WTC11 (cell line): ENCODE measurements at places on chromosomes 12 and 14. TPM values are rescaled to one million over a fixed set of nuclear protein-coding genes. Genes with fewer than 3 reads are reported as not detected.

PLCZ1 gene
- not detected in 3 replicates for total RNA-seq

ADAM20 gene
- 0.25 to 0.50 TPM (median 0.37 TPM) in 3 replicates for total RNA-seq

PSMA3 gene
- total RNA-seq: 260 to 286 TPM (median 270 TPM) in 3 replicates

DNA sequence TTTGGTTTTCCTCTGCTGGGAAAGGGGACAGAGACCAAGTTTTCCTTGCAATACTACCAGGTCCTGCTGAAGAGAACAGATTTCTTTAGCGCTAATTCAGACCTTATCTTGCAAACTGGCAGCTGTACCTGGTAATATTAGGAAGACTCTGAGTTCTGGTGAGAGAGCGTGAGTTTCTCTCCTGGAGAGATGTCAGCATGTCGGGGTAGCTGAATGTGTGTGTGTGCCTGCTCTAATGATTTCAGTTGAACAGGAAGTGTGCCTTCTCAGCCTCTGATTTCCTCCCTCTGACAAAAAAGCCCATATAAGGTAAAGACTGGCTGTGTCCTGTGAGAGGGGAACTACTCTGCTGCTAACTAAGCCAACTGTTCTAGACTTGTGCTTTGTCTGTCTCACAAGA, 10.3 kb upstream of the ERP27 start:
- H3K4me1 ChIP-seq: peaks cover 7% of the 10 kb centered on the region
- H3K36me3 ChIP-seq: no peaks in the 10 kb centered on the region
- H3K4me3 ChIP-seq: no peak overlapping the region
- no peaks in the 10 kb centered on the region for H3K27me3 ChIP-seq
- H3K27ac ChIP-seq: peak overlapping the region; percentile 31; the same call in 1 of the 2 replicates
- DNase-seq: no peak

DNA sequence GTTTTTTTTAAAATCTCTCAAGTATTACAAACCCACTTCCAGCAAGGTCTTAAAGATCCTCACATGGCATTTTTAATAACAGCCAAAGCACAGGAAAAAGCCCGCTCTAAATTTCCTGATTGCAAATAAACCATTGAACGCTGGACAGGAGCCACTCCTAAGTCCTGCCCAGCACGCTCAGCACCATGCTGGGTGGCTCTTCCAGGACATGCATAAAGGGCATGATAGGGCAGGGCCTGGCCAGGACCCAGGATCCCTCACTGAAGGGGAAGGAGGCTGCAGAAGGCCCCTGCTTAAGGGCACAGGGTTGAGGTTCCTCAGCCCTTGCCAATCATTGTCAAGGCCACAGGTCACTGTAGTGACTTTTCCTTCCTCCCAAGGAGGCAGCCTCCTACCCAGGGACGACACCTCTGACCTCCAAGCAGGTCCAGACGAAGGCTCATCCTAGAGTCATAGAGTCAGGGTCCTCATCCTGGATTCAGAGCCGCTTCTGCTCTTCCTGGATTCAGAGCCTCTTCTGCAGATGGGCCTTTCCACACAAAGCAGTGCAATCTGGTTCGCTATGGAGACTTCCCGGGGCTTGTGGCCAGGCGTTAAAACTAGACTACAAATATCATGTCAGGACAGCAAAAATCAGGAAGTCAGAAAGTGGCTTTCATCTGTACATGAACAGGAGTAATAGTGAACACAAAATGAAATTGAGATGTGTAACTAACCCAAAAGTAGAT, 123.8 kb downstream of the GCH1 start:
- DNase-seq: no peak
- H3K4me1 ChIP-seq: peaks cover 3% of the 10 kb centered on the region
- H3K27me3 ChIP-seq: no peaks in the 10 kb centered on the region

DNA sequence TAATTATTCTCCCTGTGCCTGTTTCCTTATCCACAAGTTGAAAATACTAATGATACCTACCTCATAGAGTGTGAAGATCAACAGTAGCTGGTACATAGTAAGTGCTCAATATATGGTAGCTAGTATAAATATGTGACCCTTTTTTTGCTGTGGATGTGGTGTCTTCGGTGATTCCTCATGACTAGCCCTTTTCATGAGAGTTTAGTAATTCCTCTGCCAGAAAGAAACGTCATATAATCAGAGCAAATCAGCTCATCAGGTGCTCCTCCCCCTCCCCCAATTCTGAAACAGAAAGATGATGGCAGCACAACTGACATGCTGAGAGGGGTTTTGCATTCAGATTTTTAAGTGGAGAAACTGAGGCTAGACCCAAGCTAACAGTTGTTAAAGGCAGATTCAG, 210.8 kb downstream of the SLC41A2 start:
- no peak for DNase-seq
- H3K27ac ChIP-seq: peak overlapping the region; percentile 68
- peaks cover 64% of the 10 kb centered on the region for H3K4me1 ChIP-seq
- no peaks in the 10 kb centered on the region for H3K36me3 ChIP-seq
- H3K27me3 ChIP-seq: no peaks in the 10 kb centered on the region
- no peak overlapping the region for H3K4me3 ChIP-seq

DNA sequence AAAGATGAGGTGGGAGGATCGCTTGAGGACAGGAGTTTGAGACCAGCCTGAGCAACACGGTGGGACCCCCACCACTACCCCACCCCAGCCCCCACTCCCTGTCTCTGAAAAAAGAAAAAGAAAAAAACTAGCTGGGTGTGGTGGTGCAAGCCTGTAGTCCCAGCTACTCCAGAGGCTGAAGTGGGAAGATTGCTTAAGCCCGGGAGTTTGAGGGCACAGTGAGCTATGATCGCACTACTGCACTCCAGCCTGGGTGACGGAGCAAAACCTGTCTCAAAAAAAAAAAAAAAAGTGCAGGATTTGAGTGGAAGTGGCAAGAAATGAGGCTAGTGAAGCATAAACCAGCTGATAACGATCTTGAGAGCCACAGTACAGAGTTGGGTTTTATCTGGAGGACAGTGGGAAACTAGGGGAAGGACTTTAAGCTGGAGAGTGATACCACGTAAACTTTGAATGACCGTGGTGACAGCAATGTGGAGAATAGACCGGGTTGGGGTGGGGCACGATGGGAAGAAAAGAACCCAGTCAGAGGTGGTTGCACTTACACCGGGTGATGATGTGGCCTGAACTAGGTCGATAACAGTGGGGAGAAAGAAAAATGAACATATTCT, 85.3 kb downstream of the TMEM260 start:
- no peak overlapping the region for H3K4me3 ChIP-seq
- H3K27ac ChIP-seq: no peak overlapping the region
- peaks cover 44% of the 10 kb centered on the region for H3K27me3 ChIP-seq
- DNase-seq: no peak

GRCh38 chr12:5163661-5164060, 120.0 kb downstream of the KCNA5 start:
- H3K4me1 ChIP-seq: peaks cover 9% of the 10 kb centered on the region
- H3K27ac ChIP-seq: no peak overlapping the region

GRCh38 chr12:64506955-64507354, 55.0 kb downstream of the TBK1 start:
- H3K27me3 ChIP-seq: no peaks in the 10 kb centered on the region
- DNase-seq: no peak
- H3K27ac ChIP-seq: no peak overlapping the region
- no peaks in the 10 kb centered on the region for H3K36me3 ChIP-seq

GRCh38 chr12:123076604-123077297, 74.1 kb downstream of the PITPNM2 start:
- no peak overlapping the region for H3K4me3 ChIP-seq
- H3K27ac ChIP-seq: no peak overlapping the region
- no peaks in the 10 kb centered on the region for H3K27me3 ChIP-seq

DNA sequence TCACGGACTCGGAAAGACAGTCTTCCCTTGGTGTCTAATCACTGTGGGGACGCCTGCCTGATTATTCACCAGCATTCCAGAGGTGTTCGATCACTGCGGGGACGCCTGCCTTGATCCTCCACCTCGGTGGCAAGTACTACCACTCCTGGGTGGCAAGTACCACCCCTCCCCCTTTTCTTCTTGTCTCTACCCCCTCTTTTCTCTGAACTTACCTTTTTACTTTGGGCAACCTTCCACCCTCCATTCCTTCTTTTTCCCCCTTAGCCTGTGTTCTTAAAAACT, 12.0 kb upstream of the LGMN start:
- H3K36me3 ChIP-seq: no peaks in the 10 kb centered on the region
- H3K27ac ChIP-seq: no peak overlapping the region
- H3K27me3 ChIP-seq: peaks cover 12% of the 10 kb centered on the region; the same call in 1 of the 2 replicates
- no peak overlapping the region for H3K4me3 ChIP-seq

DNA sequence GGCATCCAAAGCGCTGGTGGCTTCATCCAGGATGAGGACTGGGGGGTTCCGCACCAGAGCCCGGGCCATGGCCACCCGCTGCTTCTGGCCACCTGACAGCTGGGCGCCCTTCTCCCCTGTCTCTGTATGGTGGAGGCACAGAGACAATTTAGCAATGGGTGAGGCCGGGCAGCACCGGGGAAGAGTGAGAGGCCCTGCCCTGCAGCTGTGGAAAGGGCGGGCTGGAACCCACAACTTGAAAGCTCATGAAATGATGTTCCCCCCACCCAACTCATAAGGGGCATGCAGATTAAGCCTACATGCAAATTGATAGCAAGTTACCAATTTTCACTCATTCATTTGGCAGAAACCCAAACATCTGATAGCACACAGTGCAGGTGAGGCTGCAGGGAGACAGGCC, 34.1 kb downstream of the ABCB9 start:
- H3K4me3 ChIP-seq: no peak overlapping the region
- no peak overlapping the region for H3K27ac ChIP-seq
- H3K36me3 ChIP-seq: no peaks in the 10 kb centered on the region
- H3K4me1 ChIP-seq: no peaks in the 10 kb centered on the region
- no peak for DNase-seq

DNA sequence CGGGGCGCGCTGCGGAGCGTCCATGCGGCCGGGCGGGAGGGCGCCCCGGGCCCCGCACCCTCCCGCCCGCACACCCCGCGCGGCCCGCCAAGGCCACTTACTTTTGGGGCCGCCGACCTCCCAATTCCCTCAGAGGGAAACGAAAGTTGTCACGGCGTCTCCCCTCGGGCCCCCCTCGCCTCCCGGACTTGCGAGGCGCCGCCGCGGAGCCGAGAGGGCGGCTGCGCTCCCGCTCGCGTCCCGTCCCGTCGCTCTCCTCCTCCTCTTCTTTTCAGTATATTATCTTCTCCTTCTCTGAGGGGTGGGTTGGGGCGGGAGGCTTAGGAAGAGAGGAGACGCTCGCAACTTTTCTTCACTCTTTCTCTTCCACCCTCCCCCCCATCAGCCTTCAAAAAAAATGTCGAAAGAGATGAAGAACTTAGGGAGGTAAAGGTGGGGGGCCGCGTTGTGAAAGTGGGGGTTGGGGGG, 613 bp downstream of the DUSP16 start:
- no peaks in the 10 kb centered on the region for H3K27me3 ChIP-seq
- DNase-seq: peak; percentile 34
- H3K4me1 ChIP-seq: peaks cover 40% of the 10 kb centered on the region
- peak overlapping the region; percentile 75 for H3K4me3 ChIP-seq

DNA sequence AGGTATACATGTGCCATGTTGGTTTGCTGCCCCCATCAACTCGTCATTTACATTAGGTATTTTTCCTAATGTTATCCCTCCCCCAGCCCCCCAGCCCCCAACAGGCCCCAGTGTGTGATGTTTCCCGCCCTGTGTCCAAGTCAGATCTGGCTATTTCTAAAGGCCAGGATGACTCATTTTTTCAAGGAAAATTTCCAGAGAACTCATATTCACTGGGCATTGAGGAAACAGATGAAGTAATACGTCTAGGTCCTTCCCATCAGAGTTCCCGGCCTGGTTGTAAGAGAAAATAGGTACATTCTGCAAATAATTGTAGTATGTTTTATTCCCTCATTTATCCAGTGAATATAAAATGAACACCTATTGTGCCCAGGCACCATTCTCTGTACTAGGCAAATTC, 345.2 kb downstream of the BCL11B start:
- no peak overlapping the region for H3K4me3 ChIP-seq
- H3K27me3 ChIP-seq: no peaks in the 10 kb centered on the region
- no peaks in the 10 kb centered on the region for H3K4me1 ChIP-seq
- DNase-seq: no peak
- H3K36me3 ChIP-seq: no peaks in the 10 kb centered on the region
- H3K27ac ChIP-seq: no peak overlapping the region

- H3K36me3 ChIP-seq: peaks cover 55% of the 10 kb centered on the region
- DNase-seq: no peak
- no peaks in the 10 kb centered on the region for H3K27me3 ChIP-seq
These were observed 8.5 kb upstream of the FKBP11 start for GRCh38 chr12:48933664-48934311.

- H3K36me3 ChIP-seq: no peaks in the 10 kb centered on the region
- no peak overlapping the region for H3K4me3 ChIP-seq
- no peak overlapping the region for H3K27ac ChIP-seq
- no peak for DNase-seq
- no peaks in the 10 kb centered on the region; the same call in 1 of the 2 replicates for H3K27me3 ChIP-seq
These were observed 12.6 kb downstream of the EFCAB11 start for GRCh38 chr14:89941830-89942377.

DNA sequence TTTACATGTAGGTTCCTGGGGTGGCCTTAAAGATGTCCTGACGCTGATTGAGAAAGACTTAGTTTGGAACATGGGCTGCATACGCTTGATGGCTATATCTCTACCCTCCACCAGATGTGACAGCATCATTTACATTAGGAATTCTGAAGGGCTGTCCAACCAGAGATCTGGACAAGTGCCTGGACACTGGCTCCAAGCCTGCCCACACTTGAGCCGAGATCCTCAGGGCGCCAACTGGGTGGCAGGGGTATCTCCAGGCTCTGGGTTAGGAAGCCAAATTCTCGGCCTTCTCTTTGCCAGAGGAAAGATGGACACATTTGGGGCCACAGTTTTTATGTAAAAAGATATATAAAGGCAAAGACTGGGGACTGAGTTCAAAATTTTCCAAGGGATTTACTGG, 246.3 kb downstream of the NTF3 start:
- H3K27ac ChIP-seq: no peak overlapping the region
- H3K4me3 ChIP-seq: no peak overlapping the region
- no peaks in the 10 kb centered on the region; the same call in 1 of the 2 replicates for H3K27me3 ChIP-seq
- no peaks in the 10 kb centered on the region for H3K4me1 ChIP-seq
- no peaks in the 10 kb centered on the region for H3K36me3 ChIP-seq
- no peak for DNase-seq
